ENCODE measurements at places on chromosomes 4 and X.

DNA sequence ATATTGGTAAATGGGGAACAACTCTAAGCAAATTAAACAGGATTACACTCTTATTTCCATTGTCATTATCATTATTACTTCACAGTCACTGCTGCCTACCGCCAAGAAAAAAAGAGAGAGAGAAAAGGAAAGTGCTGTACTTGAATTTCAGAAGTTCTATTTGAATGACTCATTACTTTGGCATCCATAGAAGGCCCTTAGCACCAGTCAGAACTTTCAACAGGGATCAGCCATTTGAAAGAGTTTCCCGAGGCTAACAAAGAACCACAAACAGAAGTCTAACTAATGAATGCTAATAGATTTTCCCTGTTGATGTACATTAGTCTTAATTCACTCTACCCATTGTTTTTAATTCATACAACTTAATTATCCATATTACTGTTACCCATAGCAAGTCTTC, 116.3 kb downstream of the SHROOM4 start:
- DNase-seq = no peak

- no peak for DNase-seq
Measured at GRCh38 chr4:73751166-73751565, 10.8 kb downstream of the CXCL8 start.

DNA sequence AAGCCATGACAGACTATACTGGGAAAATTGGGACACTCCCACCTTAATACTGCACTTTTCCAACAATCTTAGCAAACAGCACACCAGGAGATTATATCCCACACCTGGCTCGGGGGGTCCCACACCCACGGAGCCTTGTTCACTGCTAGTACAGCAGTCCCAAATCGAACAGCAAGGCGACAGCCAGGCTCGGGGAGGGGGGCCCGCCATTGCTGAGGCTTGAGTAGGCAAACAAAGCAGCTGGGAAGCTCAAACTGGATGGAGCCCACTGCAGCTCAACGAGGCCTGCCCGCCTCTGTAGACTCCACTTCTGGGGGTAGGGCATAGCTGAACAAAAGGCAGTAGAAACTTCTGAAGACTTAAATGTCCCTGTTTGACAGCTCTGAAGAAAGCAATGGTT, 118.3 kb downstream of the MAGEB5 start:
- DNase-seq = no peak

DNA sequence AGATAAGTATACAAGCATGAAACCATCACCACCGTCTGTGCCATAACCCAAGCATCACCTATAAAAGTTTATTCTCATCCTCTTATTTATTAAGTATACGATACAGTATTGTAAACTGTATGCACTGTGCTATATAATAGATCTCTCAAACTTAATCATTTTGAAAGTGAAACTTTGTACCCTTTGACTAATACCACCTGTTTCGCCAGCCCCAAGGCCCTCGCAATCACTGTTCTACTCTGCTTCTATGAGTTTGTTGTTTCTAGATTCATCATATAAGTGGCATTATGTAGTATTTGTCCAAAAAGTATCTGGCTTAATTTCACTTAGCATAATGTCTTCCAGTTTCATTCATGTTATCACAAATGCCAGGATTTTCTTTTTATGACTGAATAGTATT, 72.1 kb upstream of the DOCK11 start:
- DNase-seq = no peak

- no peak for DNase-seq
Measured at GRCh38 chr4:150569384-150569987, 12.5 kb upstream of the MAB21L2 start.

GRCh38 chr4:34250562-34250961, 1993.8 kb downstream of the ARAP2 start:
- DNase-seq = no peak

GRCh38 chrX:15511563-15511962, 11.0 kb downstream of the BMX start:
- DNase-seq = no peak

DNA sequence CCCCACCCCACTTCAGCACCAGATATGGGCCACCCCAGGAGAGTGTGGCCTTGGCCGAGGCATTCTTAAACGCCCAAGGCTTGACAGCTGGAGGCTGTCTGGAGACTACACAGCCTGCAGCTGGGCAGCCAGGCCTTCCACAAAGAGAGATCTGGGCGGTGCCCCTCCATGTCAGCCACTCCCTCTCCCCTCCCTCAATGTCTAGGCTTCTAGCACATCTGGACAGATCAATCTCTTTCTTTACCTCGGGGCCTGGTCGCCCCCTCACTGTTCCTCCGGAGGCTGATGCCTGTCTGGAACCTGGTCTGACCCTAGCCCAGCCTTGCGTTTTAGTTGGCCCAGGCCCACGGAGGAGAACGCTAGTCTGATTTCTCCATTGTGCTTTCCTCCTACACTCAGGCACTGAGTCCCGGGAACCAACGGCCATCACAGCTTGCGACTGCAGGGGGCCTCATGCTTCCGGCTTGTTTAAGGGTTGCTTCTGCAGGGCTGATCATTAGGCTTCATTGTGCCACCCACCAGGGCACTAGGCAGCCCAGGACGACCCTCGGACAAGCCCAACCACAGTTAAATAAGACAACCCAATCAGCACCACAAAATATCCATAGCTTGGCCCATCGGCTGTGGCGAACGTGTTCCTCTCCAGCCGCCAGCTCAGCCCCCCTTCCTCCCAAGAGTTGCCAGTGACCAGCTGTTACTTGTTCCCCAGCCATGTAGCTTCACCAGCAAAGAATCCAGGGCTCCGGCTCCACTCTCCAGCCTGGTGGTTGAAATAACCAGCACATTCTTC, 200.6 kb downstream of the BCOR start:
- DNase-seq = no peak

DNA sequence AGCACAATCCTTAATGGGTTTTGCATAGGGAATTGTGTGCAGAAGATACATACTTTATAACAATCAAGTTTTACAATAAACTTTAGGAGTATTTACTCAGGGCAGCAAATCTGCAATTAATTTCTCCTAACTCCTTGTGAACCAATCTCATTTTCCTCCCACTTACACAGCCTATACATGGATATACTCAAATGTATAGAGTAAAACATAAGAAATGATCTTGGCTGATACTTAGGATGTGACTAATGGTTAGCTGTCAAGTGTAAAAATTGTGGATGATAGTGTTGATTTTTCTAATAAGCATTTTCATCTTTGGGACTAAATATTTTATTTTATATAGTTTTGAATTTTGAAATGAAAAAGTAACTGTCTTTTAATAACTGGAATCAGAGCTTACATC, 759.6 kb downstream of the GRID2 start:
- no peak for DNase-seq

DNA sequence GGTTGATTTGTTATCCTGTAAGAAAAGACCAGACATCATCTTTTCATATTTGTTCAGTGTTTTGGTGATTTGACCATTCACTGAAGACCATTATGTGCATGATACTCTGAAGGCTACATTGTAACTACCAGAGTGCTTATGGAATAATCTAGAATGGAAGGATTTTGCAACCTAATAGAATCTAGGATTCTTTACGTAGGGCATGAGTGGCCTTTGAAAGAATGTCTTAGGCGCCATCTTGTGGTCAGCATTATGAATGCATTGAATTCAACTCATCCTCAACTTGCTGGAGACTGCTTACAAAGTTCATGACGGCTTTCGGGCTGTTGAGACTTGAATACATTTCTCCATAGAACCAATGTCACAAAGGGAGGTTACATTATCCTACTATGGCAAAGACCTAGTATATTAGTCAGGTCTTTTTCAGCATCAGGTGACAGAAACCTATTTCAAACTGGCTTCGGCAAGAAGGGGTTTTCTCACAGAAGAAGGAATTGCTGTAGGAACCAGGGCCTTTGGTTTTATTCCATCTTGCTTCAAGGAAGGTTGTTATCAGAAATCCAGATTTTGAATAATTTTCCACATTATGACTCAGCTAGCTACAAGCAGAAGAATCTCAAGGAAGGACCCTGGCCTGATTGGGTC, 104.1 kb downstream of the GPAT3 start:
- DNase-seq = peak; percentile 47

- DNase-seq = no peak
Measured at GRCh38 chrX:105150557-105150956, 69.9 kb downstream of the TEX13A start.

DNA sequence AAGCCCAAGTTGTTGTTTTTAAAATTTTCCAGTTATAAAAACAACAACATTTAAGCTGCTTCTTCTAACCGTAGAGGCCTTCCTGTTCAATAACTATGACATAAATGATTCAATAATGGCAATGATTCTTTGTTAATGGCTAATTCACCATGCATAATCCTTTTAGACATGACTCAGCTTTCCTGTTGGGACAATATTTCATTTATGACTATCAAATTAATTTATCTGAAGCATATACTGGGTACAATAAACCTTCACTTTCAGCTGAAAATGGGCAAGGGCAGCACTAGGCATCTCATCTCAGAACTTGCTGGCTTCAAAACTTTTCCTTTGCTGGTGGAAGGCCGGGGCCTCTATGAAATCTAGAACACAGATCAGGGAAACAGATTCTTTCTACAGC, 38.9 kb downstream of the TBC1D9 start:
- DNase-seq = no peak

DNA sequence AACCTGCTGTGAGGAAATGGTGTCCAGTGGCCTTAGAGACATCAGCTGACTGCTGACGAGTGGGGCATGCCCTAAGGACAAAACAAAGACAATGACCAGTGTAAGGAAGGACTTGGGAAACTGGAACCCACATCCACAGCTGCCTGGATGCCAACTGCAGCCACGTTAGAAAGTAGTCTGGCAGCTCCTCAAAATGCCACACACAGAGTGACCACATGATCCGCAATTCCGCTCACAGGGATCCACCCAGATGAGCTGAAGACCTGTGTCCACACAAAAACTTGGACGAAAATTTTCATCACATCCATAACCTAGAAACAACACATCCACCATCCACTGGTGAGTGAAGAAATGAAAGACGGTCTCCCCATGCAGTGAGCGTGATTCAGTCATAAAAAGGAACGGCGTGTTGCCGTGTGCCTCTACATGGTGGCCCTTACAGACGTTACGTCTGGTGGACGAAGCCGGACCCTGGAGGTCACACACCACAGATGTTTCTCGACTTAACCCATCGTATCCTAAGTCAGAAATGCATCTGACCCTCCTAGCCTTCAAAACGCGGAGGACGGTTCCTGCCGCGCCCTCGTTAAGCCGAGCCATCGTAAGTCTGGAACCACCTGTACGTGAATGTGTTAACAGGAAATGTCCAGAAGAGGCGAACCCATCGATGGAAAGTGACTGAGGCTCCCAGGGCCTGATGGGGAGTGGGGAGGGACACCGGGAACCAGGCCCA, 40.6 kb upstream of the MXD4 start:
- DNase-seq = no peak

DNA sequence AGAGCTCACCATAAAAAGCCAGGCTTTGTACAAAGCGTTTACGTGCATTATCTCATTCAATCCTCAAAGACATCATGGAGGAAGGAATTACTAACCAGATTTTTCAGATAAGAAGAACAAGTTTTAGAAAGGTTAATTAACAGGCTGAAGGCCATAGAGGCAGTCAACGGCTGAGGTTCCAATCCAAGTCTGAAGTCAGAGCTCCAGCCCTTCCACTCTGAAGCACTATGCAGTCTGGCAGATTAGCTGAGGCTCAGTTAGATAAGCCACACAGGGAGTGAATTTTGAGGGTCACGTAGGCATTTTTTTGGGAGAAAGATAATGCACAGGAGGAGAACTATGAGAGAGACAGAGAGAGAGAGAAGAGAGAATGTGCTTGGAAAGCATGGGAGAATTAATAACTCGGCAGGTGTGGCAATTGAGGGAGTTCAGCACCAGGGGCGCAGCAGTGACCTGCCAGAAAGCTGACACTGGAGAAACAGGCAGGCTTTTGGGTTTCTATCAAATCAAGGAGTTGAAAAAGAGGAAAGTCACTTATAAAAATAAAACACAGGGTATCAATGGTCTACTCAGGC, 116.5 kb upstream of the NAP1L5 start:
- no peak for DNase-seq

DNA sequence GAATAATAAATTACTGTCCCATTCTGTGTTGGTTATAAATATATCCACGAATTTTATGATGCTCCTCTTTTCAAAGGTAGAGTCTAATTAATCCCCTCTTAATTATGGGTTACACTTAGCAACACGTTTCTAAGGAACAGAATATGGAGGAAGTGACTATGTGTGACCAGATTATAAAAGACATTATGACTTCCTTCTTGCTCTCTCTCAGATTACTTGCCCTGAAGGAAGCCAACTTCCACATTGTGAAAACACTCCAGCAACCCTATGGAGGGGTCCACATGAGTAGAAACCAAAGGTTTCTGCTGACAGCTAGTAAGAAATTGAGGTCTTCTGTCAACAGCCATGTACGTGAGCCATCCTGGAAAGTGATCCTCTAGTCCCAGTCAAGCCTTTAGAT, 59.3 kb downstream of the WDFY3 start:
- no peak for DNase-seq

- no peak for DNase-seq
Measured at GRCh38 chr4:153971899-153972298, 183.0 kb upstream of the SFRP2 start.

GRCh38 chr4:81690871-81691270, 219.2 kb upstream of the RASGEF1B start:
- DNase-seq = no peak

- DNase-seq = no peak
Measured at GRCh38 chr4:92368653-92369052, 64.9 kb downstream of the GRID2 start.

DNA sequence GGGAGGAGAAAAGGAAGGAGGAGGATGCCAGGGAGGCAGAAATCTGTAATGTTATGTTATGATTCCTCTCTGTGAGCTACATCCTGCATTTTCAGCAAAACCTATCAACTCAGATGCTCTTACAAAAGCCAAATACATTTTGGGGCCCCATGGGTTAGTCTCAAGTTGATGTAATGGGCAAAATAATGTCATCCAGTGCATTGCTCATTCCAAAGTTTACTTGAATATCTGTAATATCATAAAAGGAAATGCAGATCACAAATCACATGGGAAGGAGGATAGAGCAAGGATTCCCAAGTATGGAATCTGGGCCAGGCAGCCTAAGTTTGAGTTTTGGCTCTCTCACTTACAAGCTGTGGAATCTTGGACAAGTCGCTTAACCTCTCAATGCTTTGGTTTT, 74.9 kb upstream of the SOD3 start:
- no peak for DNase-seq

- no peak for DNase-seq
Measured at GRCh38 chrX:68045008-68045577, 388.2 kb downstream of the OPHN1 start.

DNA sequence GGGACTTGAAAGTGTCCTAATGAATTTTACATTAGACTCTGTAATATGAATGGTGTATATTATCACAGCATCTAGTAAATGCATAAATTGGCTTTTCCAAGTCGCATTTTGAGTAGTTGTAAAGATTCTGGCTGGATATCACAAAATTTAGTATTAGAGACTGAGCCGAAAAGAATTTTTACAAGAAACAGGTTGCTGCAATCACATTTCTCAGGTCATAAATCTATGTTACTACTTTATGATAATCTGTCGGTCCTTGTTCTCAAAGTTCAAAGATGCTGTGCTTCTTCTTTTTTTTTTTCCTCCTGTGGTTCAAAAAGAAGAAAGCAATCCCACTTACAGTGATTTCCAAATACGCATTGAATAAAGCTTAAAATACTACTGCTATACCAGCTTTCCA, 253.4 kb downstream of the KCNIP4 start:
- DNase-seq = no peak
